ENCODE measurements at places on chromosomes 3 and 15.

DNA sequence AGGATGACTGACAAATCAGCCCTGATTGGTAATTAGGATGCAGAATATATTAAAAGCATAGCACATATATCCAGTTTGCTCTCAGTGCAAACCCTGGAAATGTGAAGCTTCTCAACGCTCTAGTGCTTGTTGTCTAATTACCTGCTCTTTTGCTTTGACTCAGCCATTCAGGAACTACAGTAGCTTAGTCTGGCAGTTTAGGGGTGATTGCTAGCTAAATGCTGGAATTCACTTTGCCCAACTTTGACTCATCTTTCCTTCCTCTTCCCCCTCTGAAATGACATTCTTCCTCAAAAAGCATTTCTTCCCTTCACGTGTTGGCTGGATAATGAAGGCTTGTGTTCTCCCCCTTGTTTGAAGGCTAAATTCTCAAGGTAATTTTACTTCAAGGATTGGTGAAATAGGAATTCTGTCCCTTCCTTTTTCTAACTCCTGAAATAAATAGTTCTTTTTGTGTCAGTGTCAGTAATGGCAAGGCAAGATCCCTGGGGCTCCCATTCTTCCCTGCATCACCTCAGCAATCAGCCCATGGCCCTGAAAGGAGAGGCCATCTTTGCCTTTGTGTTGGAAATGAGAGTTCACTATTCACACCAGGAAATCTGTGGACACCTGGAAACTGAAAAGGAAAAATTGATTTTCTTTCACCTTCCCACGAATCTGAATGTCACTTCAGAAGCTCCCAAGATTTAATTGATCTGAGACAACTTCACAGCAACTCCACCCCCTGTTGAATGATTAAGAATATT, 103.6 kb downstream of the ECT2 start:
- peak; percentile 31 for DNase-seq

GRCh38 chr3:55174747-55175146, 246.9 kb upstream of the LRTM1 start:
- no peak for DNase-seq

- no peak for DNase-seq
Measured at GRCh38 chr3:37338500-37338899, 164.1 kb upstream of the LRRFIP2 start.

DNA sequence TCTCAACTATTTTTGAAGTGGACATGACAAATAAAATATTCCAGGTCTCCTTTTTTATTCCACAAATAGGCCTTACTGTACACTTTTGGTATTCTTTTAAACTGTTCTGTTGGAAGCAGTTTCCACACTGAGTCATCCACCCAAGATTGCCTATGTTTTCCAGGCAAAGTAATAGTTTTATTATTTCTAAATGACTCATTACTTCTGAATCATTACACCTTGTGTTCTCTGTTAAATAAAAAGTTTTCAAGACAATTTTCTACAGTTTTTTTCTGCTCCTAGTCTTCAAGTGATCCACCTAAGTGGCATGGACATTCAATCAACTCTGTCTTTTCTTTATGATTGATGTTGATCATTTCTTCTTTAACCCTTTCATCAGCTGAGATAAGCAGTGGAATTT, 26.5 kb downstream of the PPP2R3A start:
- peak; percentile 90 for DNase-seq

DNA sequence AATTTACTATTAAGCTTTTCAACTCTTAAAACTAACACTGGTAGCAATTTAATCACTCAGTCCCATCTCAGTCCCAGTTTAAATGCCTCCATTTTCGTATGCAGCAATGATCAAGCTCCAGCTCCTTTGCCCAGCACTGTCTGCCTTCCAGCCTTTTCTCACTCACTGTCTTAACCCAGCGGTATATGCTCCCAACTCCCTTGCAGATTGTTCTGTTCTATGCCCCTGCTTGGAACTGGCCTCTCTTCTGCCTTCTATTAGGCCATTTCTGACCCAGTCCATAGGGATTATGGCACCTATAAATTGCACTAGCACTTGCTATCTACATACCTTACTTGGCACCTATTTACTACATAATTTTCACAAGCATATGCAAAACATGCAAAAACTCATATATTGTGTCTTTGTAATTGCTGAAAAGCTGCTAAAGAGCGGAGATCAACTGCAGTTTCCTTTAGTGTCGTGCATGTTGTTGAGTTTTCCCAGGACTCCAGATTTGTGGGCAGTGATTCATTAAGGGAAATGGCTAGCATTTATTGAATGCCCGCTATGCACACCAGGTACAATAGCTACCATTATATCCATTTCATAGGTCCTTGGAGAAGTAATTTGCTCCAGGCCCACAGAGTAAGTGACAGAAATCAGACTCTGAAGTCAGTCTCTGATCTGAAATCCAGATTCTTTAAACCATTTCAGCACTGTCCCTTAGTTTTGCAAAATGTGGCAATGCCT, 24.4 kb downstream of the CRBN start:
- DNase-seq: no peak

- peak; percentile 11 for DNase-seq
Measured at GRCh38 chr3:99023590-99024192, 122.2 kb upstream of the DCBLD2 start.

DNA sequence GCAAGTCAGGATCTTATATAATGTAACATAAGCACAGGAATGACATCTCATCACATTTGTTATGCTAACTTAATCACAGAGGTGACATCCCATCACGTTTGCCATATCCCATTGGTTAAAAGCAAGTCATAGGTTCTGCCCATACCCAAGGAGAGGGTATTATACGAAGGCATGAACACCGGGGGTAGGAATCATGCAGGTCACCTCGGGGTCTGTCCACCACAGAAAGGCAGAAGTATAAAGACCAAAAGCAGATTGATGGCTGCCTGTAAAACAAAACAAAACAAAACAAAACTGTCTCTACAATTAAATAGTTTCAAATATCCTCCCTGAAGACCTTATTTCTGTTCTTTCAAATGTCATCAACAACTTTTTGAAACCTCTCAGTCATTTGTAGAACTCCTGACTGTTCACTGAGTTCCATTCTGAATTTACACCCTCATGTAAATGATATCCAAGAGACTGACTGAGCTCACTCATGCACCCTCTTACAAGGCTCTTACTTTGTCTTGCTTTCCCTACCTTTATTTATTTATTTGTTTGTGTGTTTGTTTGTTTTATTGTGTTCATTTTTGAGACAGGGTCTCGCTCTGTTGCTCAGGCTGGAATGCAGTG, 22.7 kb upstream of the ZNF639 start:
- DNase-seq: no peak

Measured in kidney glomerular epithelial cell (primary cell).